ENCODE measurements at places on chromosomes 16 and 17.

DNA sequence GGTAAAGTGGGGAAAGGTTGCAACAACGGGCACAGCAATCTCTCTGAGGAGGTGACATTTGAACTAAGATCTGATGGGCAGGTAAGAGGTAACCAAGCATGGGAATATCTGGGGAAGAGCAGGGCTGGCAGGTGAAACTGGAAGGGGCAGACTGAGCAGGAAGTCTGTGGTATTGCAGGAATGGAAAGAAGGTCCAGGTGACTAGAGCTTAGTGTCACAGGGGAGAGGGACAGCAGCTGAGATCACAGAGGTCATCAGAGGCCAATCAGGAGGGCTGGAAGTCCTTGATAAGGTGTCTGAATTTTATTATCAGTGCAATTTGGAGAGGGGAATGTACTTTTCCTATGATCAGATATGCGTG lies 73.3 kb upstream of the DHX40 start:
- DNase-seq, result no peak

DNA sequence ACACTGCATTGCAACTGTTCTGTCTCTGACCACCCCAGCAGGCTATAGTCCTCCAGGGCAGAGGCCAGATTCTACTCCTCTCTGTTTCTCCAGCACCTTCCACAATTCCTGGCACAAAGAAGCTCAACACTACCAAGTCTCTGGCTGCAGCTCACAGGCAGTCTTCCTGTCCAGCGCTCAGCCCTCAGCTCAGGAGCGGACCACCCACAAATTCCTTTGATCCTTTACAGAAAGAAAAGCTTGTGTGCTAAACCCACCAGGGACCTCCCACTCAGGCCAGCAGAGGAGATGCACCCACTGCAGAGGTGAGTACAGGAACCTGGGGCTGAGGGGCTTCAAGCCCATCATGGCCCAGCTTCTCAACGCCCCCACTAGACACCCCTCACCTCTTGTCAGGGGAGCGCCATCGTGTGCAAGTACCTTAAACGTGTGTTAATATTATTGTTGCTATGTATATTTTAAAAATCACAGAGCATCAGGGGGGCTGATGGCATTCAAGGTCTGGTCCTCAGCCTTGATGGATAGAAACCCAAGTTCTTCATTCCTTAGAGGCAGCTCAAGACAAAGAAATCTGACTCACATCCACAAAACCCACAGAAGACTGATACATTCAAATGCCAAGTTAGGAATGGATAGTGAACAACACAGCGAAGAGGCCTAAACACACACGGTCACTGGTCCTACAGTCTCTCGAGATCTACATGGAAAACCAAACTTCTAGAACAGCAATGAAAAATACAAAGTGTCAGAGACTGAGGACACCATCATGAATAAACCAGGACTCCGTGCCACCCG lies 8.4 kb downstream of the HSDL1 start:
- DNase-seq, result peak; percentile 64

DNA sequence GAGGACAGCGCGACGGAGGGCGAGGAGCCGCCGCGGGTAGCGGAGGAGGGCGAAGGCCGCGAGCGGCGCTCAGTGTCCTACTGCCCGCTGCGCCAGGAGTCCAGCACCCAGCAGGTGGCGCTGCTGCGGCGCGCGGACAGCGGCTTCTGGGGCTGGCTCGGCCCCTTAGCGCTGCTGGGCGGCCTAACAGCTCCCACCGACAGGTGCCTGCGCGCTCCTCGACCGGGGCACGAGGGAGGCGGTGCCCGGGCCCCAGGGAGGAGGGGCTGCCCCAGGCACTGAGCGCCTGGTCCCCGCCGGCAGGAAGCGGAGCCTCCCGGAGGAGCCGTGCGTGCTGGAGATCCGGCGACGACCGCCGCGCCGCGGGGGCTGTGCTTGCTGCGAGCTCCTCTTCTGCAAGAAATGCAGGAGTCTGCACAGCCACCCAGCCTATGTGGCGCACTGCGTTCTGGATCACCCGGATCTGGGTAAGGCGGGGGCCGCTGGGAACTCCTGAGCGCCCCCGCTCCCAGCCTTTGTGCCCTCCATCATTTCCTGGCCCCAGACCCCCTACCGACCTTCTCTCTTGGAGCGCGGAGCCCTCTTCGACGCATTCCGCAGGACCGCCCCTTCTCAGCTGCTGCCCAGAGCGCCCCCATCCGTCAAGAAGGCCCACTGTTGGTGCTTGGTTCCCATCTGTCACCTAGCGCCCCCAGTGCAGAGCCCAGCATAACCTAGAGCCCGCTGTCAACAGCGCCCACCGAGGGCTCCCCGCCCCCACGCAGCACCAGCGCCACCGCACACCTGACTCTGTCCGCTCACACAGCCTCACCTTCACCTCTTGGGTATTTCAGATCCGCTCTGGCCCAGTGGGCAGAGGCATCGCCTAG lies 3.7 kb downstream of the C17orf50 start:
- DNase-seq, result peak; percentile 96

DNA sequence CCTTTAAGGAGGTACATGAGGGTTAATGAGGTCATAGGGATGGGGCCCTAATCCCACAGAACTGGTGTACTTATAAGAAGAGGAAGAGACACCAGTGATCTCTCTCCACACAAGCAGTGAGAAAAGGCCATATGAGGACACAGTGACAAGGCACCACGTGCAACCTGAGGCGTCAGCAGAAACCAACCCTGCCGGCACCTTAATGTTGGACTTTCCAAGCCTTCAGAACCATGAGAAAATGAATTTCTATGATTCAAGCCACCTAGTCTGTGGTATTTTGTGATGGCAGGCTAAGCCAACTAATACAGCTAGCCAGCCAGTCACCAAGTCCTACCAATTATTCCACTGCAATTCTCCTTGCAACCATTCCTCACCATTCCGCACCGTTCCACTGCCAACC lies 39.5 kb downstream of the COPRS start:
- no peak for DNase-seq

- DNase-seq, result no peak
Observed at GRCh38 chr17:58004060-58004459, 3.0 kb downstream of the SRSF1 start.

GRCh38 chr17:81090361-81091136 lies 55.6 kb downstream of the BAIAP2 start:
- no peak for DNase-seq

GRCh38 chr16:50548125-50548908 lies at the start of gene NKD1:
TSS of gene NKD1 (plus strand) at chr16:50548396. CDS start at chr16:50548554, 158 bp downstream.
- DNase-seq, result peak; percentile 85

DNA sequence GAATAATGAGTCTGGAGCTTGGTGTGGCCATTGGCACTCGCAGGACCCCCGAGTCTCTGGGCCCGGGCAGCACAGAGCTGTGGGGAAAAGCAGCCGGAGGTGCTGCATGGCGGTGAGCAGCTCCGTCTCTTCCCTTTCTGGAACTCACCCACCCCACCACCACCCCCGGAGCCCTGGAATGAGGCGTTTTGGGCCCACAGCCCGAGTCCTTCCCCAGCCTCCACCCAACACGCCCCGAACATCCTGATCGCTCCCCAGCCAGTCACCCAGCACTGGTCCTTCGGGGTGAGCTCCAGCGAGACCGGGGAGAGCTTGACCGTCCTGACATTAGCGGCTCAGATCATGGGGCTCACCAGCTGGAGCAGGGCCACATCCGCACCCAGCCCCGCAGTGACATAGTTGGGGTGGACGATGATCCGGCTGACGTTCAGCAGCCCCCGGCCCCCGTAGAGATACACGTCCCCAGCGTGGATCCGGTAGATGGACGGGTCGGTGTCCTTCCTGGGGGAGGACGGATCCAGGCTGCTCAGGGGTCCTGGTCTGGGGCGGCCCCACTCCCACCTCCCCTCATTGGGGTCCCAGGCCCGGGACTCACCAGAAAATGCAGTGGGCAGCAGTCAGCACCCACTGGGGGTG lies 6.5 kb downstream of the TPSD1 start:
- no peak for DNase-seq

DNA sequence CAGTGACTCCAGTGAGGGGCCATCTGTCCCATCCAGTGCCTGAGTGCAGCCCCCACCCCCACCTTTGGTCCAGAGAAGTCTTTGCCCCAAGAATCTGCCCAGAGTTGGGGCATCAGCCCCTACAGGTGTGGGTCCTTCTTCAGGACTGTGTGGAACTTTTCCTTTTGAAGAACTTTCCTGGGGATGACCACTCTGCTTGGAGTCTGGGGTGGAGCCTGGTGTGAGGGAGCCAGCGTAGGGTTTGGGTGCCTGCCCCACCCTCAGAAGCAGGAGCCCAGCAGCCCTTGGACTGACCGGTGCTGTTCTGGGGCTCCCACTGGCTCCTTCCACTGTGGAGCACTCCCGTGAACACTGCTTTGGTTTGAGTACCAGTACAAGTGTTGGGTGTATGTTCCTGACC lies 19.3 kb downstream of the MPRIP start:
- DNase-seq, result no peak

GRCh38 chr17:72426948-72427760 lies 306.3 kb downstream of the SOX9 start:
- DNase-seq, result no peak

DNA sequence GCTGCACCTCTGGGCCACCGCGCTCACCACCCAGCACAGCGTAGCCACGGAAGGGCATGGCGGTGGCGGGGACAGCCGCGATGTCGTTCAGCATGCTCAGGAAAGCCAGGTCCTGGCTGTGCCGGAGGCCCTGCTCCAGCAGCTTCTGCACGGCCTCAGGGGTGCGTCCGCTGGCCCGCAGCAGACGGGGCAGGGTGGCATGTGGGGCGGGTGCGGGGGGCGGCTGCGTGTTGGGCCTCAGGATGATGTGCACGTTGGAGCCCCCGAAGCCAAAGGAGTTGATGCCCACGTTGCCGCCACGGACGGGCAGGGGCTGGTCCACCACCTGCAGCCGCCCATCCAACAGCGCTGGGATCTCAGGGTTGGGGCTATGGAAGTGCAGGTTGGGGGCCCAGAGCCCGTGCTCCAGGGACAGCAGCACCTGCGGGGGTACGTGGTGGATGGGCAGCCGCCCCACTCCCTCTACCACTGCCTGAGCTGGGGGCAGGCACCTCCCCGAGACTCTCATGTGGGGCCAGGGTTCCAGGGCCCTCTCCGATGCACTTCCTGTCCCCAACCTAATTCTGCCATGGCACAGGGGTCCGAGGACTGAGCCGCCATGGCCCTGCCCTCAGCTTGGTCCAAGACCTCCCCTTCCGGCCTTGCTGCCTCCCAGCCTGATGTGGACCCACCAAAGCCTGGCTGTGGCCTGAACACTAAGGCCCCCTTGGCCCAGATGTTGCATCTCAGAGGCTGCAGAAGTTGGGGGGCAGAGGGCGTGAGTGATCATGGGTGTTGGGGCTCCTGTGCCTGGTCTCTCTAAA lies 6.6 kb downstream of the FASN start:
- no peak for DNase-seq

- DNase-seq, result peak; percentile 68
Observed at GRCh38 chr17:80252871-80253270, 7.8 kb upstream of the RNF213 start.

GRCh38 chr16:30104090-30104489 lies 8.1 kb upstream of the YPEL3 start:
- no peak for DNase-seq

GRCh38 chr17:67636834-67637520 lies 80.8 kb upstream of the NOL11 start:
- DNase-seq, result peak; percentile 74

DNA sequence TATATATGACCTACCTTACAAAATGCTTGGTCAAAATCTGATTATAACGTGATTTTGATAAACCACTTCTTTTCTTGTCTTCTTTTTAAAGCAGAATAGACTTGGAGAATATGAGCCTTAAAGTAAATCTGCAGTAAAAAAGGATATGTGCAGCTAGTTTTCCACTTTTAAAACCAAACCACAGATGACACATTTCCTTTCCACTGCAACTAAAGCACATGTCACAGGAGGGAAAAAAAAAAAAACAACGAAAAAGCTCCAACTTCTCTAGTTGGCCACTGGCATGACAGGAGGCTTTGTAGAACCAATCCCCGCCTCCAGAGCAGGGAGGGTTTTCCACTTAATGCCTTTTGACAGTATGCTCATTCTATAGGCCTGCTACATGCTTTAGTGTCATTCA lies at the start of gene EVI2A:
Gene EVI2A, minus strand, starts transcription at position 142 of the 400 bp plus-strand sequence. CDS start 2,609 bp downstream, outside the sequence.
- peak; percentile 76 for DNase-seq

DNA sequence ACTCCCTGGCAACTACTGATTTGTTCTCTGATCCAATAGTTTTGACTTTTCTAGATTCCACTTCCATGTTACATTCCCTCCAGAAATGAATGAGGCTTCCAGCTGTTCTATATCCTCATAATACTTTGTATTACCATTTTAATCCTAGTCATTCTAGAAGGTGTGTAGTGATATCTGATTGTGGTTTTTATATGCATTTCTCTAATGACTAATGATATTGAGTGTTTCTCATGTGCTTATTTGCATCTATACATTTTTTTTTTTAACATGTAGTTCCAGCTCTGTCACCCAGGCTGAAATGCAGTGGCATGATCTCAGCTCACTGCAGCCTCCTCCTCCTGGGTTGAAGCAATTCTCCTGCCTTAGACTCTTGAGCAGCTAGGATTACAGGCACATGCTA lies 7.3 kb downstream of the ADGRG5 start:
- no peak for DNase-seq

DNA sequence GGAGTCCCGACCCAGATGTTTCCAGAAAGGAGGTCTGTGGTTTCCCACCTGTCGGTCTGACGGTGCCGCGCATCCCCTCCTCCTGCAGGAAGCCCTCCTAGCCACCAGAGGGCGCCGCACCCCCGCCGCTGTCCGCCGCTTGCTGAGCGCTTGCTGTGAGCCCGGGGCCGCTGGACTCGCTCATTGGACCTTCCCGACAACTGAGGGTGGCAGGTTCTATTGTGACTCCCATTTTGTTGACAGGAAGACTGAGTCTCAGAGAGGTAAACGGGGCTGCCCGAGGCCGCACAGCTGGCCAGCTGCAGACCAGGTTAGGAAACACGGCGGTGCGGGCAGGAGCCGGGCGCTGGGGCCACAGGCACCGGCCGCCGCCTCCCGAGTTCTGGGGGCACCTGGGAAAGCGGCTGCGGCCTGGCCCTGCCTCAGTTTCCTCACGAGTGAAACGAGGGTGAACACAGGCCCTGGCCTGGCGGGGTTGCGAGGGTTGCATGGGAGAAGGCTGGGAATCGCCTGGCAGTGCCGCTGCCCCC lies 191.1 kb upstream of the CIBAR2 start:
- peak; percentile 69 for DNase-seq
